Stimulated activated CD8-positive, alpha-beta memory T cell treated with anti-CD3 and anti-CD28 coated beads, Interleukin-15, amount 100 ng/mL, for 4 hours (primary cell): ENCODE measurements at places on chromosomes 1 and 21.

- DNase-seq: no peak
These were observed 125.4 kb downstream of the RIPK4 start for GRCh38 chr21:41641510-41641815.

- no peak for DNase-seq
These were observed 41.0 kb downstream of the ATP2B4 start for GRCh38 chr1:203667616-203668015.

DNA sequence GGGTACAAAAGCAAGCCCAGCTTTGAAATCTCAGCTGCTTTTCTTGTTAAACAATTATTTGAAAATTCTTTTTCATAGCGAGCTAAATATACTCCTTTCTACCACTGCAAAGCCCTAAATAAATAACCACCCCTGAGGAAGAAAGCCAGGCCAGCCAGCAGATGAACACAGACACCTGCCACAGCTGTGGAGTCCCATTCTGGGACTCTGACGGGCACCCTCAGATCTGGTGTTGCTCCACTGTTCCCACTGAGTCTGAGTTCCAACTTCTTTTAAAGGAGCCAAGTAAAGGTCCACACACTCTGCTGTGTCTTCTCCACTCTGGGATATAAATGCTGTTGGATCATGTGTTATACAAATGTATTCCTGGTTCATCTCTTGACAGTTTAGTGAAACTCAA, 77.6 kb upstream of the COA6 start:
- DNase-seq: no peak

- no peak for DNase-seq
These were observed 1.8 kb downstream of the PTTG1IP start for GRCh38 chr21:44871576-44872269.

- DNase-seq: no peak
These were observed 65.2 kb upstream of the DIP2A start for GRCh38 chr21:46393451-46393940.

DNA sequence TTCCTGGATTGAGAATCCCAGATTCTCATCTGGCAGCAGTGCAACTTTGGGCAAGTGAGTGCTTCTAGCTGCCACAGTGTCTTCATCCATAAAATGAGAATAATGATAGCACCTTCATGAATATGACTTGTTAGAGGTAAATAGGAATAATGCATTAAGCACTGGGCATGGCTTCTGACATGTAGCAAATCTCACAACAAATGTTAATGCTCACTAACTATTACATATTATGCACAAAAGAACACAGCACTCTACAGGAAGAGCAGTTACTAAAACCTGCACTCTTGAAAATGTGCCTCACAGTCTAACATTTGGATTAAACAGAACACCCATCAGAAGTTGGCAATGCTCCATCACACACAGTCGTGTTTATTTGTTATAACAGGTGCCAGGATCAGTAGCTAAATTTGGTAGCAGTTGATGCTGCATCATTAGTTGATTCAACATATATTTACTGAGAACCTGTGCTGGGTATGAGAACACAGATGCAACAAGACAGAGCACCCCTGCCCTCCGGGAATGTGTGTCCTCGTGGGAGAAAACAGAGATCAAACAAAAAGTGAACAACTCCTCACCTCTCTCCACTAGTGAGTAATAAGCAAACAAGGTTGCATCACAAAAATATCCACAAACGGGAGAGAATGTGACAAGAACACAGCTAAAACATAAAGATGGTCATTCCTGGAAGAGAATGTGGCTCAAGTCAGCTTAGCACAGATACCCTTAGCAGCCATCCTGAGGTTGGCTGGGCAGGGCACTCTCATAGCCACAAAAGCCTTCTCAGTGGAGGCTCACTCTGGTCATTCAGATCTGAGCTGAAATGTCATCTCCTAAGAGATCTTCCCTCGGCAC, 26.2 kb upstream of the LBR start:
- DNase-seq: no peak

GRCh38 chr1:41482001-41482765, 2.3 kb downstream of the EDN2 start:
- DNase-seq: no peak

- DNase-seq: no peak
These were observed 49.6 kb downstream of the HSF2BP start for GRCh38 chr21:43609501-43610340.

- no peak for DNase-seq
These were observed 68.1 kb upstream of the ARHGEF16 start for GRCh38 chr1:3386205-3387002.

- DNase-seq: no peak
These were observed 41.4 kb downstream of the NOS1AP start for GRCh38 chr1:162110910-162111309.

DNA sequence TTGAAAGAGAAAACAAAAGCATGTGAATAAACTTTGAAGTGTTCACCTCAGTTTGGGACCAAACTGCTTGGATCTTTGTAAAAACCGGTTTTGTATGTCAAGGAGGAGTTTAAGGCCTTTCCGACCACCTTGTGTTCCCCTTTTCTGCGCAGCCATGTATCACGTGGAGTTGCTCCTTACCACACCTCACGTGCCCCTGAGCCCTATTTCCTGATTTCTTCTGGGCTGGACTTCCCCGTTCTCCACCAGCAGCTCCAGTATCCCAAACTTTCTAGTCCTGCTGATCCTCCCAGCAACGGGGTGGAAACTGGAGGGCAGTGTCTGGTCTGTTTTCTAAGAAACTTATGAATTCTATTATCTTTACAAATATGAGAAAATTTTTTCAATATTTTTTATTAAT, 1.6 kb upstream of the SH3D21 start:
- DNase-seq: no peak

GRCh38 chr21:20419772-20420171, 578.4 kb upstream of the NCAM2 start:
- no peak for DNase-seq

DNA sequence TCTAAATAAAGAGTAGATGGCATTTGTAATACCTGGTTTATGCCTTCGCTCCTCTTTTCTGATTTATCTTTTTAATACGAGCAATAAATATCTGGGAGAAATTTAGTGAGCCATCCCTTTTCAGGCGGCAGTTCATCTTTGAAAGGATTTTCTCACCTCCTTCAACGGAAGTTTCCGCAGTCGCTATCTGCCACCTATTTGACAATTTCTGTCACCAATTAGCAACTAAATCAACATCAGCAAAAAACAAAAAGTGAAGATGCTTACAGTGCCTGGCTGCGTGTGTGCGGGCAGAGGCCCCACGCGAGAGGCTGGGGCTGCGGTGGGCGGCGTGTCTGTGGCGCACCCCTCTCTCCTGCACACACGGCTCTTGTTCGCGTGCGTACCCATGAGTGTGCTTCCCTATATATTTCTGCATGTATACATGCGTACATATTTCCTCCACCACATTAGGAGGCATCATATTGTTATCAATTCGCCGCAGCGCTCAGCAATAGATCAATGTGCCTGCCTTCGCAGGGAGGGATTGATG, 117.3 kb upstream of the BARHL2 start:
- DNase-seq: no peak

GRCh38 chr21:45911806-45912325, 69.7 kb upstream of the COL6A1 start:
- no peak for DNase-seq

- DNase-seq: no peak
These were observed 8.3 kb upstream of the KIAA0040 start for GRCh38 chr1:175200678-175201521.

- no peak for DNase-seq
These were observed at the start of gene ARTN for GRCh38 chr1:43933386-43934100. Gene ARTN (plus strand): TSS chr1:43933801. CDS start chr1:43935657, 1,856 bp downstream.

- no peak for DNase-seq
These were observed 280.1 kb downstream of the PTPRC start for GRCh38 chr1:198918920-198919319.

DNA sequence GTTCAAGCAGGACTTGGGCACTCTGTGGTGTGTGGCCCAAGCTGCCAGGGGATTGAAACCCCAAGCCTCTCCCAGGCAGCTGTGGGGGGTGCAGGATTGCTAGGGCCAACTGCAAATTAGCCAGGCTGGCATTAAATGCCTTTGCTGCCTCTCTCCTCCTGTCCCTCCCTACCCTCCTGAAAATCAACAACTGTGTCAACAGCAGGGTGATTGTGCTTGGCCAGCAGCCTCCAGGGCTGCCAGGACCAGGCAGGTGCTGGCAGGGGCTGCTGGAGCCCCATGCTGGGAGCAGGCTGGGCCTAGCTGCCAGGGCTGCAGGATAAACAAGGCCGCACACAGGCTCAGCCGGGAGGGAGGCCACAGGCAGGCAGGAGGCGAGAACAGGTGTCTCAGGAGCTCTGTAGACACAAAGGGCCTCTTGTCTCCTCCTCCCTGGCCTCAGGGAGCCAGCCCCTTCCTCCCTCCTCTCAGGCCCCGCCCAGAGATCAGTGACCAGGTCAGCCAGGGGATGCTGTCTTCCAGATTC, 11.4 kb downstream of the SOX13 start:
- no peak for DNase-seq

- no peak for DNase-seq
These were observed at the start of gene TRIM17 for GRCh38 chr1:228416217-228416933. Gene TRIM17 (minus strand): TSS chr1:228416861. CDS start chr1:228415072, 1,789 bp downstream.

GRCh38 chr1:22845398-22845935, 127.2 kb downstream of the LACTBL1 start:
- no peak for DNase-seq

DNA sequence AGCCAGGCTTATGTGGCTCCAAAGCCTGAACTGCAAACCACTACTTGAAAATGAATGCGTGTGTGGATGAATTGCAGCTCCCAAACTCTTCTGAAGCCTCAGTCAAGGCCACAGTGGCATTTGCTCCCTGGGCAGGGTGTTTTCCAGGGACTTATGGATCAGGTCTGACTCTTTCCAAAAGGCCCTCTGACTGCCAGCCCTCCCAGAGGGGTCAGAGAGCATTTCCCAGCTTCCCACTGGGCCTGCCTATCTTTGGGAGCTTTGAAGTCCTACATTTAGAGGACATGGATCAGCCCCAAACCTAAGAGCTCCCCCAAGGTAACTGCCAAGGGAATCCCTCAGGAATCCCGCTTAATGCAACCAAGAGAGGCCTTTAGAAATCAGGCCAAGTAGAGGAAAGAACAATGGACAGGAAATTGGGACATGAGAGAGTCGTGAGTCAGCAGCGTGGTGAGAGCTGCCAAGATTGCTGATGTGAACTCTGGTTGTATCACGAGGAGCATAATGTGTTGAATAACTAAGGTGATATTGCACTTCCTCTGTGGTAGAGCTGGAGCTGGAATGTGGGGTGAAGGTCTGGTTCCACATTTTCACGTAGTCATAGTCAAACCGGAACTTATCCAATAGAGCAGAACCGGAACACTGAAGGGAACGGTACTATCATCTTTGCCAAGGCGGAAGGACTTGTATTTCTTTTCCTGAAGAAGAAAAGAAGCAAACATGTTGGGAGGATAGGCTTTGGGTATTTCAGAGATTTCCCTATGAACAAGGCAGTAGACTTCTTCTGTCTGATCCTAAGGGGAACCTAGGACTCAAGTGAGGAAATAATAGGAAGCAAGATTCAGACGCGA, 99.4 kb upstream of the JUN start:
- DNase-seq: no peak

GRCh38 chr1:31981972-31982371, 31.7 kb upstream of the KHDRBS1 start:
- no peak for DNase-seq

GRCh38 chr1:20481643-20482498, 4.1 kb downstream of the CAMK2N1 start:
- no peak for DNase-seq

DNA sequence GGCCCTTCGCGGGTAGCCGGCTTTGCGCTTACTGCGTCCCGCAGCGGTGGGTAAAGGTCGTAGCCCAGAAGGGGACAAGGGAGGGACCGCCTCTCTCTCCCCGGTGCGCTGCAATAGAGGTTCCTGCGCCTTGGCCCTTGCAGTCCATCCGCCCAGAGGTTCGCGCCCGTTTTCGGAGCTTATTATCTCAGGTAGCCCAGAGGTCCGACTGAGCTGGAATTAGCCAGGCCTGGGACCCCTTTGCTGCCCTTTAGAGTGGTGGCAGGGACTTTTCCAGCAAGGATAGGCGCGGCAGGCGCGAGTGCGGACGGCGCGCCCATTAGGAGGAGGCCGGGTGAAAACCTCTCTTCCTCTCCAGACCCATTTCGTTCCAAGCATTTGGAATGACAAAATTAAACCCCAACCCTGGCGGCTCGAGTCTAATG, 5.0 kb downstream of the LHX4 start:
- DNase-seq: no peak

- DNase-seq: no peak
These were observed 199.7 kb downstream of the TBX15 start for GRCh38 chr1:118788463-118788862.

GRCh38 chr21:34639882-34640788, 25.2 kb upstream of the RCAN1 start:
- DNase-seq: no peak

DNA sequence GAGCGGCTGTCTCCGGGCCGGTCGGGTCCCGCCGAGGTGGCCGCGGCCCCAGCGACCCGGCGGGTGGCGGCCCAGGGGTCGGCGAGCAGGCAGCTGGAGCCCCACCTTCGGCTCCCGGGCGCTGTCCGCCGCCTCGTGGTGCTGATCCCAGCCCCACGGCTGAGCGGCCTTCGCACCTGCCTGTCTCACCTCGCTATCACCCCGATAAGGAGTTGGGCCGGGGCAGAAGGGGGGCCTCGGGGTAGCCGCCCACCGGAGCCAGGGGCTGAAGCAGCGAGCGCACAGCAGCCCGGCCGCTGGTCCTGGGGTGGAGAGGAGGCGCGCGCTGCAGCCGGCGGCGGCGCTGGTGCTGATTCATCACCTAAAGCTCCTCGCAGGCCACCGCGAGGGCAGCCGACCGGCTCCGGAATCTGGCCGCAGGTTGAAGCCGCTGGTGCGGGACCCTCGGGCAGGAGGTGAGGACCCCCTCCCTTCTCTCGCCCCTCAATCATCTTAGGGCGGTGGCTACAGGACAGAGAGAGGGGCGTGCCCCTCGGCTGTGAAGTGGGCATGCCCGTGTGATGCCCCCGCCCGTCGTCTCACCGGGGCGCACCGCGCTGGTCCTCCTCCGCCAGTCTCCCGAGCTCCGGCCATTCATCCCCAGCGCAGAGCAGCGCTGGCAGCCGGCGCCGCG, 575 bp downstream of the TRIM67 start:
- no peak for DNase-seq

DNA sequence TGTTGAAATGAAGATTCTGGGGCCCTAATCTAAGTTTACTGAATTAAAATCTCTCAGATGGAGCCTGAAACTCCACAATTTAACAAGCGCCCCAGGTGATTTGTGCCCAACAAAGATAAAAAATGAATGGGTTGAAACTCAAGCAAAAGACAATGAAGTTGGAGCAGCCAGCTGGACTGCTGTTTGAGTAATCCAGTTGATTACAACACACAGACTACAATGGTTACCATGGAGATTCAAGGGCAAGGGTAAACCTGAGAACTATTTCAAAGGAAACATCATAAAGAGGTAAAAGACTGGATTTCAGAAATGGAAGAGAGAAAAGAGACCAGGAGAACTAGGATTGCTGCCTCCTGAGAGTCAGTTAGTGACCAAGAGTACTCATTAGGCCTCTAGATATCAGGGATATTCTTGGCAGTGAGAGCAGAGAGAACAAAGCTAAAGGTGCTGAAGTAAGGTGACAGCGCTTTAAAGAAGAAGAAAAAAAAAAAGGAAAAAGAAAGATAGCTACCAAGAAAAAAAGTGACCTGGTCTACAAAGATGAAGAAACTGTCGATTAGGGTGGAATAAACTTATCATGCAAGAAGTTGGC, 44.5 kb downstream of the LRRC53 start:
- DNase-seq: no peak
